ENCODE measurements at places on chromosomes 7 and 10.

DNA sequence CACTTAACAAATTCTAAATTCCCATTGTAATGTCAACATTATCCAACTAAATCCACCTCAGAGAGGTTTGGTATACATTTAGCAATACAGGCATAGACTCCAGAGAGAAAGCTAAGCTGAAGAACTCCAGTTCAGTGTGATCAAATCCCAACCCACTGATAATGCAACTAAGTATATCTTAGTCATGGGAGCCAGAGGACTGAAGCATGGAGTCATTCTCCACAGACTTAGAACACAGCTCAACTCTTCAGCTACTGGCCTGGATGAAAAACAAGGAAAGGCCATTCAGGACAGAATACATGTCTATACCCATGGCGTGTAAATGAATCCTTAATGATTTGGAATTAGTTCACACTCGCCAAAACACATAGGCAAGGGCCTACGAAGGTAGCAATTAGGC lies 27.9 kb downstream of the NOC3L start:
- DNase-seq = no peak

DNA sequence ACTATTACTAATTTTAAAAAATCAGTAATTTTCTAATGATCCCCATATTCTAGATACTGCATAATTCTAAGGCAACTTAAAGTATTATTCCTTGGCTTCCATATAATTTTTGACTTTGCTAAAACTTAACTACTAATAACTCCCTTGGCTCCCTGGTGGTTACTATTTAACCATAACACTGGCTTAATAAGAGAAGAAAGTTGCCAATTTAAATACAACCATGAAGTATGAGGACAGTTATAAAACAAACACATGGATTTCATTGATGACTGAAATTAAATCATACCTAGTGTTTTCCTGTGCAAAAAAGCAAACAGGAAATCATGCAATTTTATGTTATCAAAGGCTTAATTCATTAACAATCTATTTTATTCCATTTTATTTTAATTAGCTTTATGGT lies 1073.9 kb downstream of the GRM8 start:
- DNase-seq = no peak

DNA sequence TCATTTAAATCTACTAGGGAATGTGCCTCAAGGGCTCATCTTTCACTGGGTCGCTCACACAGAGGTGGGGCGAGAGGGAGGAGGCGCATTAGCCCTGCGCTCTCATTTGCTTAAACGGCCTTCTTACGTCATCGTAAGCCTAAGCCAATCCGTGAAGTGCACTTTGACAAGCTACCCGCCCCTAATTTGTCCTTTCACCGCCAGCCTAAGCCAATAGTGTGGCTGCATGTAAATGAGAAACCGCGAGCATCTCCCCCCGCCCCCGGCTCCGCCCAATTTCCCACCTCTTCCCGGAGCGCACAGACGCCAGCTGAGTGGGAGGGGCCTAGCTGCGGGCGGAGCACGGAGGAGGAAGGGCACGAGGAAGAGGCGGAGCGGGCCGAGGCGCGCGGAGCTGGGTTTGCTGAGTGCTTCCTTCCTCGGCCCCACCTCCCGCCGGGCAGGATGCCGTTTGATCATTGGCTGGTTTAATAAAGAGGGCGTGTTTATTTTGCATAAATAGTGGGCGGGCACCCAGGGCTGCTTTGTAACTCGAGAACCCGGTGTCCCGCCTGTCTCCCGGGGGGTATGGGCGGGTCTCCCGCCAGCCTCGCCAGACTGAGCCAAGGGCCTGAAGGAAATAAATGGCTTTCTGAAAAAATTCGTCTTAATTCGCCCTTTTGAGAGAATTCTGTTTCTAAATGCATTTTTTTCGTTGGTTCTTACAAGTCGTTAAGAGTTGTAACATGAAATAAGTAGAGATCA lies 289.6 kb upstream of the NFE2L3 start:
- peak; percentile 100 for DNase-seq

DNA sequence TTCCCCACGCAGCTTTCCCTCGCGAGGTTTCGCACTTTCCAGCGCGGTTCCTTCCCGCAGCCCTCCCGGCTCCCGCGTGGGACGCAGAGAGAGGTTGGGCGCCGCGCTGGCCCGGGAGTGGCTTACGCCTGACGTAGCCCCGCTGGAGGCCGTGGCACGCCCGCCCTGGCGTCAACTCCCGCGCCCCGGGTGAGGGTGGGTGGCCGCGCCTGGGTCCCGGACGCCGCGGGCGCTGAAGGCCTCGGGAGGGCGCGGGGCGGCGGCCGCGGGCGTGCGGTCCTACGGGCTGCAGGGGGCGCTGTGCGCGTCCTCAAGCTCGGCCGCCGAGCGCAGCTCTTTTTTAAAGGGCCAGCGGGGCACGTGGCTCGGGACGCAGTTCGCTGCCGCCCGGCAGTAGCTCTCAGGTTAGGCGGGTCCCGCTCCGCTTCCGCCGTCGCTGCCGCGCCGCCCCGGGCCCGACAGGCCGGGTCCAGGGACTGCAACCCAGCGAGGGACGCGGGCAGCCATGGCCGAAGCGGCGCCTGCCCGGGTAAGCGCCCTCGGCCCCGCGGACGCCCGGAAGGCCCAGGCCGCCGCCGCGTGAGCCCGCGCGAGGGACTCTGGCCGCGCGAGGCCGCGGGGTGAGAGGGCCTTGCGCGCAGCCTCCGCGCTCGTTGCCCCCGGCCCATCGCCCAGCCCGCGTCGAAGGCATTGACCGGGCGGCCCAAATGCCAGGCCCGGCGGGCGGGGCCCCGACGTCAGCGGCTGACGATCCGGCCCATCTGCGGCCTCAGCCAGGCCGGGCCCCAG lies at the start of gene ZNF783:
TSS of gene ZNF783 (plus strand) at position 368 of the 789 bp plus-strand sequence. CDS start at position 506, 138 bp downstream.
- peak; percentile 77 for DNase-seq

- no peak for DNase-seq
Observed at GRCh38 chr10:59382831-59383295, 20.5 kb upstream of the FAM13C start.

DNA sequence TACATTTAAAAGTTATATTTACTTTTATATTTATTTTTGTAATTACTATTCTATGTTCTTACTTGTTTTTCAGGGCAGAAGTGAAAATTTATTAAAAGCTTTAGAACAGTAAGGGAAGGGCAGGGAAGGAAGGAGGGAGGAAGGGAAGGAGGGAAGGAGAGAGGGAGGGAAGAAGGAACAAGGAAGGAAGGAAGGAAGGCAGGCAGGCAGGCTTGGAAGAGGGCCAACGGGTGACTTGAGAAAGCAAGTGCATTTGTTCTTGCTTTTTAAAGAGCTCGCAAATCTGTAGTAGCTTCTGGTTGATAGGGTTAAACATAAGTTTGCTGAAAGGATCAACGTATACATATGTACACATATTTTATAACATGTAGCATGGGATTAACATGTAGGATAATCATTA lies 725.3 kb upstream of the FZD8 start:
- no peak for DNase-seq

DNA sequence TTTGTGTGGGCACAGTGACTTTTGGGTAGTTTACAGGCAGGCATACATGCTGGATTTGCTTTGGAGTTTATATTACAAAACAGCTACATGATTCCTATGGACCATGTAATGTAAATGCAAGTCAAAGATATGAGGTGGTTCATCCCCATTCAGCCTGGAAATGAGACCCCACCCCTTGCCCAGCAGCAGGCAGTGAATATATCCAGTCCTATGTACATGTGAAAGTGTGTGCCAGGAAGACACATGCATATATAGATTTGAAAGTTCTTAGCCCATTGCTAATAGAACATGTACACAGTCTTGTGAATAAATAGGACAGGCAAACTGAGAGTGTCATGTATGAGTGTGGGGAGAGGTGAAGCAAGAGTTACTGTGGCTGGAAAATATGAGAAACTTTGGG lies 65.3 kb downstream of the FZD1 start:
- no peak for DNase-seq

DNA sequence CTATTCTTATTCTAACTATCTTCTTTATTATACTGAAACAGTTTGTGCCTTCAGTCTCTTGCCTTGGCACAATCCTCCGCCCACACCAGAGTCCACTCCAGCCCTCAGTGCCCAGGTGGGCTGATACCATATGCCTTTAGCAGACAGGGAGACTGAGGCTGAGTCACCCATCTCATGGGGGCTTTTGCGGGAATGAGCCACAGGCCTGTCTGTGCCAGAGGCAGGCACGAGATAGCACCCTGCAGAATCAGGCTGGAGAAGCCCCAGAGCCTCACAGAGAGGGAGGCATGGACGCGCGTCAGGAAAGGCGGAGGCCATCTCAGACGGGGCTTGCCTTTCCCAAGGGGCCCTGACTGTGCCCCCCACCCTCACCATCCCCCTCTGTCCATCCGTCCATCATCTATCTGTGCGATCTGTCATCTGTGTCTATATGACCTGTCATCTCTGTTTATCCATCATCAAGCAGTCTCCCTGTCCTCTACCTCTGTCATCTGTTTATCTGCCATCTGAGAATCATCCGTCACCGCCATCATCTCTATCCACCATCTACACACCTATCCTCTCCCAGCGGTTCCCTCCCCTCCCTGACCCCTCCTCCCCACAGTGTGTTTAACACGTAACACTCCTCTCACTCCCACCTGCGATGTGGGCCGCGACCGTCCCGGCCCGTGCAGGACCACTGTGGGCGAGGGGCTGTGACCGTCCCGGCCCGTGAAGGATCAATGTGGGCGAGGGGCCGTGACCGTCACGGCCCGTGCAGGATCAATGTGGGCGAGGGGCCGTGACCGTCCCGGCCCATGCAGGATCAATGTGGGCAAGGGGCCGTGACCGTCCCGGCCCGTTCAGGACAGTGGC lies 7.3 kb upstream of the ADAP1 start:
- DNase-seq = no peak

- DNase-seq = no peak
Observed at GRCh38 chr7:41328131-41328530, 374.8 kb downstream of the INHBA start.

DNA sequence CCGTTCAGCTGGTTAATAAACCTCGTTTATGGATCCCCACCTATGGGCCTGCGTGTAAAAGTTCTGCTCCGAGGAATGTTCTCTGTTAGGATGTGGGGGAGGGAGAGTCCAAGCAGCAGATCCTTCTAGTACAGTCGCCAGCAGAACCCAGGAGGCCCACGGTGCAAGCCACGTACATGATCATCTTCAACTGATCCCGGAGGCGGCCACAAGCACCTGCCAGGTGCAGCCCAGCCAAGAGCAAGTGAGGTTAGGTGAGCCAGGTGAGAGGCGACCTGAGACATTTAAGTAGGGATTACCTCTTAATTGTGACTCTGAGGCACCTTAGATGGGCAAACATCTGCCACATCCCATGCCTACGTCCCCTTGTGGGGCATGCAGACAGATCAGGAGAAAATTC lies 18.0 kb upstream of the FGFR2 start:
- no peak for DNase-seq

DNA sequence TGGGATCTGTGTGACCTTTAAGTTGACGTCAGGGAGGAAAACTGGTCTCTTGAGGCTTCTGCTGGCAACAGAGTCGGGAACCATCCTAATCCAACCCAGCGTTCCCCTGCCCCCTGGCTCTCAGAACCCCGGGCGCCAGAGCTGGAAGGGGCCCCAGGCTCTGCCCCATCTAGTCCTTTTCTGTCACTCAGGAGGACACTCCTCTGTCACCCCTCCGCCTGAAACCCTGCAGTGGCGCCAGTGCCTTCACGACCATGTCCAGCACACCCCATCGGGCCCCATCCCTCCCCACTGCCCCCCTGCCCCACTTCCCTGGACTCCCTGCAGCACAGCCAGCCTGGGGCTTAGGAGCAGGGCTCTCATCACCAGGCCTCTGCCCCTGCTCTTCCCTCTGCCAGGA lies 39.1 kb downstream of the COL13A1 start:
- DNase-seq = no peak

DNA sequence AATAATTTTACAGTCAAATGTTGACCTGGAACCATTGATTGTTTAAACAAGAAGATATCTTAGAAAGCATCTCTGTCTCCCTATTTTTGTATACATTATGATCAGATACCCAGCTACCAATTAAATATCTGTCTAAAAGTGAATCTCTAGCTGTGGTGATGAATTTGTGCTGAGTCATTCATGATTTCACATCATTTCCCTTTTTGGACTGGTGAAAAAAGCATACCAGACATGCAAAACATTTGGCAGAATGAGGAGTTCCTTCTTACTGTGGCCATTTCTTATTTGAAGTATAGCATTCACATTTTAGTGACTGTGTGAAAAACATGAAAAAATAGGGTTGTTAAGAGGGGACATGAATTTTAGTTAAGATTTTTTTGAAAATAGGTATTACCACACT lies 98.0 kb upstream of the GATA3 start:
- DNase-seq = peak; percentile 57

- DNase-seq = no peak
Observed at GRCh38 chr7:11213266-11213665, 239.6 kb downstream of the PHF14 start.

DNA sequence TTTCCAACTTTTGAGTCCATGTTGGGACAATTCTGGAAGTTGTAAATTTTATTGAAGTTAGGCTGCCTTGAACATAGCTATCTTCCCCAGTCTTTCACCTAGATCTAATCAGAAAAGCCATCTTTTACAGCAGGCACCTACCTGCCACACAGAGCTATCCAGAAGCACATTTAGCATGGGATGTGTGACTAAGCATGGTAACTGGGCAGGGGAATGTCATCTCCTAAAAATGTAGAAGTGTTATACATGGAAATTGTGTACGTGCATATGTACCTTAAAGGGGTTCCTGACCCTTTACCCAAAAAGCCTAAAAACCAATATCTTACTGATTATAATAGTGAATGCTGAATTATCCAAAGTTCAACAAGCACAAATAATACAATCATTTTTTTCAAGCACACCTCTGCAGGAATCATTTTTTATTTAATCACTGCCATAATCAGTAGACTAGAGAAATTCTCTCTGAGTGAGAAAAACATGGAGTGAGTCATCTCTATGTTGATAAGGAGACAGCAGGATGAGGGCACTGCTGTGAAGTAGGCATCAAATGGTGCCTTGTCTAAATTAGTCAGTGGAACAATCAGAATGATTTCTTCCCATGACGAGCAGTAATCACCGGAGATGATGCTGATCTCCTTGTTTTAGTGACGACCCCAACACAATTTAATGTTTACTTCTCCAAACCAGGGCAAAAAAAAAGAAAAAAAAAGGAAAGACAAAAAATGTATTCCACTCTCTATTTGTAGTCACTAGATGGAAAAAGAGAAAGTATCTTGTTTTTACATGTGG lies 75.9 kb downstream of the SORBS1 start:
- DNase-seq = no peak

DNA sequence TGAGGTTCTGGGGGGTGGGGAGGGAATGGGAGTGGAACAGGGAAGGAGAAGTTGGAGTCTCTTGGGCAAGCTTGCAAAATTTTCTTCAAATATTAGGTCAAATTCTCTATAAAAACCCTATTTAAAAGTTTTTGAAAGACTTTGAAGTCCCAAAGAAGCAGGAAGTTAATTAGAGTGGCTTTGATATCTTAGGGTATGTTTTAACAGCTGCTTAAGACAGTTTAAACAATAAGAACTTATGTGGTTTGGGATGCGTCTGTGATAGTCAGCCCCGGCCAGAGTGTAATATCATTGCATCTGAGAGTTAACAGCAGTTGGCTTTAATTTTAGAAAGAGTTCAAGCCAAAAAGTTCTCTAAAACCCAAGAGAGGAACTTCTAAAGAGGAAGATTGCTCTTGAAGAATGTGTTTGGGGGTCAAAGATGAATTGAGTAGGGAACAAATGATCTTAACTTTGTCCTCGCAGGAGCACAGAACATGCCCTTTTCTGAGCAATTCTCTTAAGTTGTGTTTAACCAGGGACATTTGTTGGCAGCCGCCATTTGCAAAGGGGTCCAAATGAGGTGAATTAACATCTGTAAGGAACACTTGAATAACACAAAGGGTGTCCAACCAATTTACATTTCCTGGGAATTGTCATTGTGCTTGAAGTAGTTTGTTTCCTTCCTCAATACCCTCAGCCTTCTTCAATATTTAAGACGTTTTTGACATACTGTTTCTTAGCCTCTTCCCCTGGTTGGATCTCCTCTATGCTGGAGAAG lies 182.4 kb downstream of the PTEN start:
- no peak for DNase-seq

- DNase-seq = no peak
Observed at GRCh38 chr10:125011171-125011925, 69.4 kb downstream of the ZRANB1 start.

Data from mammary epithelial cell (primary cell).